ENCODE measurements at places on chromosomes 5 and 9.

DNA sequence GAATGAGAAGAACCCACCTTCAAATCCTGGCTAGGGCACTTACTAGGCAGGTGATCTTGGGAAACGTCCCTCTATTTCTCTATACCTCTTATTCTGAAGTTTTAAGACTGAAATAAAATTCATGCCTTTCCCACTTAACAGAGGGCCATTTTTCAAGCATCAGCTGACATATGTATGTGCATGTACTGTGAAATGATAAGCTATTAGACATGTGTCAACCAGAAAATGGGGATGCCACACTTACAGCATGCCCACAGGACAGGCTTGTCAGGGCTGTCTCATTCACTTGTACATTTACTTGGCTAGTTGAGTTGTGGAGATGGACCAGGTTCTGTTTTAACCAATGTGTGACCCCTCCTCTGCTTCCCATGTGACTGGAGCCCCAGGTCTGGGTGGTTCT lies 78.5 kb downstream of the C9orf152 start:
- no peak for DNase-seq

DNA sequence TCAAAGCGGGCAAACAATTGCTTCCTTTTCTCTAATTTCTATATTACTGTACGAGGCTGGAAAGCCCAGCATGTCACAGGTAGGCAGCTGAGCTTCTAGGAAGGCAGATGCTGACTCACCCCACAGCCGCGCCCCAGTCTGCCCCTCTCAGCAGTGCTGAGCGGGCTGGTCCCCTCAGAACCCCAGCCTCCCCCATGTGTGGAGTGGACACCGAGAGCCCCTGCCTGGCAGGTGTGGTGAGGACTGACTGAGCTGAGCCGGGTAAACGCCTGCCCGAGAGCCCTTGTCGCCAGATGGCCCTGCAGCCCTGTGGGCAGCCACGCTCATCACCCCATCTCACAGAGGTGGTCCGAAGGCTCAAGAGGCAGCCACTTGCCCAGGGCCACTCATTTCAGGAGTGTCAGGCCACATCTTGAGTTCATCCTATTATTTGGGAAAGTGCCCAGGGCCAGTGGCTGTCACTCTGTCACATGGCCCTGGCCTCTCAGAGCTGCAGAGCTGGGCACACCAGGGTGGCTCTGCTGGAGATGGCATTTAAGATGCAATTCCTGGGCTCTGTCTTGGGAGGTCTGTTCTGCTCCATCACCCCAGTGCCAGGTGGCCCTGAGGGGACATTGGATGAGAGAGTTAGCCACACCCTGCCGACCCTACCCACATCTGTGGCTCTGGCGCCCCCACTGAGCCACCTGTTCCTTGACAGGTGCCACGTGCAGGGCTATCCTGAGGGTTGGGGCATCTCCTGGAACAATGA lies 12.4 kb downstream of the CARD19 start:
- DNase-seq, result peak; percentile 53

GRCh38 chr9:124182741-124183140 lies 75.0 kb upstream of the NEK6 start:
- DNase-seq, result no peak

GRCh38 chr5:131279204-131279603 lies 15.4 kb downstream of the CDC42SE2 start:
- DNase-seq, result no peak

DNA sequence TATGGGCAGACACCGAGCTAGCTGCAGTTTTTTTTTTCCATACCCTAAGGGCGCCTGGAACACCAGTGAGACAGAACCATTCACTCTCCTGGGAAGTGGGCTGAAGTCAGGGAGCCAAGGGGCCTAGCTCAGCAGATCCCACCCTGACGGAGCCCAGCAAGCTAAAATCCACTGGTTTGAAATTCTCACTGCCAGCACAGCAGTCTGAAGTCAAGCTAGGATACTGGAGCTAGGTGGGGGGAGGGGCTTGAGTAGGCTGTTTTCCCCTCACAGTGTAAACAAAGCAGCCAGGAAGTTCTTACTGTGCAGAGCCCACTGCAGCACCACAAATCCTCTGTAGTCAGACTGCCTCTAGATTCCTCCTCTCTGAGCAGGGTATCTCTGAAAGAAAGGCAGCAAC lies 151.7 kb upstream of the HCN1 start:
- no peak for DNase-seq

- DNase-seq, result no peak
Observed at GRCh38 chr5:80282054-80282453, 26.2 kb upstream of the SERINC5 start.

DNA sequence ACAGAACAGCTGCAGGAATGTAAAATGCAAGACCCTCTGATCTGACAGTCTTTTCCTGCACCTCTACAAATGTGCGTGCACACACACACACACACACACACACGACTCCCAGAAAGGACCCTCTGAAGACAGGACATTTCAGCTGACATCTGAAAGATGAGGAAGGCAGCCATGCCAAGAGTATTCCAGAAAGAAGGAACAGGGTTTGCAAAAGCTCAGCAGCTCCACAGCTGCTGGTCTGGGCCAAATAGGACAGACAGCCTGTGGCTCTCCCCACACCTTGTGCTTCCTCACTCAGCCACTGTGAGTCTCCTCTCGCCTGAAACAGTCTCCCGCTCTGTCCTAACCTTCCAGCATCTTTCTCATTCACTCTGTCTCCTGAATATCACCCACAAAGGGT lies 189.0 kb downstream of the PALM2AKAP2 start:
- no peak for DNase-seq

- peak; percentile 51 for DNase-seq
Observed at GRCh38 chr9:136791516-136792276, 552 bp downstream of the TMEM141 start.

GRCh38 chr5:73298772-73299630 lies 126.0 kb downstream of the TMEM174 start:
- DNase-seq, result peak; percentile 5

- DNase-seq, result no peak
Observed at GRCh38 chr5:73153513-73153912, 19.5 kb upstream of the TMEM174 start.

DNA sequence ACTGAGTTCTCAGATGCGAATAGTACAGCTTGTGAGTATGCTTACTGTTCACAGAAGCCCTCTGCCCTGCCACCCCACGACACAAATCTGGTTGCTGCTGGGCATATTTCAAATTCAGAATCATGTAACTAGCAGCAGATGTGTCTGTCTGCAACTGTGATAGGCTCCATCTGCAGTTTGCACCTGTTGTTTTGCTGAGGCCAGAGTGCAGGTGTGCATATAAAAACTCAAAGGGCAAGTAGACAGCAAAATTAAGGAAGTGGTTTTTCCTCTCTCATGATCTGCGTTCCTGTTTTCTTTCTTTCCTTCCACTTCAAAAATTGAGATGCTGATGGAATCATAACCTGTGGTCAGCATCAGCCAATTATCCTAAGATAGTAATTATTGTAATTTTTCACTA lies 1000.5 kb downstream of the PTPRD start:
- no peak for DNase-seq

DNA sequence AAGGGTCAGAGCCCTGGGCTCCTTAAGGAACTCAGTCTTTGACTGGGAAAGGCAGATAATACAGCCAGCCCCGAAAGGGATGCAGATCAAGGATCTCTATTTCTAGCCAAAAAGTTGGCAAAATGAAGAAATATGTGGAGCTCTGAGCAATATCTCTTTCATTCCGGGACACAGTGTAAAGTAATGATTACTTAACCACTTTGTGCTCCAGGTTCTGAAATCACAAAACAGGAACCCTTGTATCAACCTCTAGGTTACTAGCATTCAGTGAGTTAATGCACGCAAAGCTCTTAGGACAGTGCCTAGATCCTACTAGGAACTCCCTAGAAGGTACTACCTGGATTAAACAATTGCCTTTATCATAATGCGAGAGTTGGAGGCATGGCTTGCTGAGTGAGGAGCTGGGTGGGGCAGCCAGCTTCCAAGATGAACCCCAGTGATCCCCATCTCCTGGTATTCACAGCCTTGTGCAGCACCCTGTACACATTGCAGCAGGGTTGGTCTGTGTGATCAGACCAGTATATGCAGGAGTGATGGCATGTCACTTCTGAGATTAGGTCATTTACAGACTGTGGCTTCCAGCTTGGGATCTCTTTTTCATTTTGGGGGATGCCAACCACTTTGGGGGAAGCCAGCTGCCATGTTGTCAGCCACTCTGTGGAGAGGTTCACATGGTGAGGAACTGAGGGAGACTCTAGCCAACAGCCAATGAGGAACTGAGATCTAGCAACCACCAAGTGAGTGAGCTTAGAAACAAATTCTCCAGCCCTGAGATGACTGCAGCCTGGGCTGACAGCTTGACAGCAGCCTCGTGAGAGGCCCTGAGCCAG lies 103.1 kb upstream of the SLC44A1 start:
- no peak for DNase-seq

GRCh38 chr5:176817369-176817840 lies 7.0 kb downstream of the UNC5A start:
- DNase-seq, result no peak

DNA sequence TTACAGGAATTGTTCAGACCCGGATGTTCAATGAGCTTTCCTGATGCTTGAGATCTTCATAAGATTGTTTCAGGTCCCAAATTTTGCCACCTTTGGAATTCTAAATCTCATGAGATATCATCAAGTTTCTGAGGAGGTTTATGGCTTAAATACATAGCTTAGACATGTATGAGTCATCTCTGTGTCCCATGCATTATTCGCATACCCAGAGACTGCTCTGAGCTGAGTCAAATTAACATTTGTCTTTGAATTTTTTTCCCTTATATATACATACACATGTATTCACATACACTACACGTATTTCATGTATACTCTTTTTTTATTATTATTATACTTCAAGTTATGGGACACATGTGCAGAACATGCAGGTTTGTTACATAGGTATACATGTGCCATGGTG lies 744.6 kb downstream of the BRINP1 start:
- DNase-seq, result no peak

DNA sequence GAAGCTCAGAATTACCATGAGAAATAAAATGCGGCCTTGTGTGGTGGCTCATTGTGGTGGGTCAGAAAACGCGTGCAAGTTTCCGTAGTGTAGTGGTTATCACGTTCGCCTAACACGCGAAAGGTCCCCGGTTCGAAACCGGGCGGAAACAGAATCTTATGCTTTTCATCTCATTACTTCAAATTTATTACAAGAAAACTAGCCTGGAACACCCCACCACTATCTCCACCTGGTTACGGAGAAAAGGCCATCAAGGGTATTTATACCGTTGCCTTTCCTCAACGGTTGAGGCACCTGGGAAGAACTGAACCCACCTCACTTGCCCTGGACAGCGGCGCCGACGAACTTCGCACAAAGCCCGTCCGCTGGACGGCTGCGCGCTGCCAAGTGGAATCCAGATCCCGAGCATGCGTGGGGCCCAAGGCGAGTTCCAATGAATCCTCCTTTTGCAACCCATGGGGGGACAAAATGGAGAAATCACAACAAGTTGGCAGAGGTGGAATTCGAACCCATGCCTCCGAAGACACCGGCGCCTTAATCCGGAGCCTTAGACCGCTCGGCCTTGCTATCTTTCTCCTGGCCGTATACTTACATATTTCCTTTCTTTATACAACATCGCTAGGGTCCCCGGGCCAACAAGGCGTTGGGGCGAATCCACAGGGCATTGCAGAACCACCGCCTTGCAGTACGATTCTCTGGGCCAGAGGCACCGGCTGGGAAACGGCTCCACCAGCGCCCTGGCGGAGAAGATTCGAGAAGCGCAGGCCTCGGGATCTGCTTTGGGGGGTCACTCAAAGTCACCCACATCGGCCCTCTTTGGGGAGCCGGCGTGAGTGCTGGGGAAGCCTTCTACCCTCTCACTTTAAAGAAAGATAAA lies 16.9 kb downstream of the OR2V2 start:
- DNase-seq, result no peak

- no peak for DNase-seq
Observed at GRCh38 chr5:157677931-157678330, 6.6 kb downstream of the C5orf52 start.

GRCh38 chr9:113989714-113990569 lies 88.2 kb downstream of the AMBP start:
- DNase-seq, result no peak

GRCh38 chr5:56080375-56081052 lies 85.8 kb upstream of the IL6ST start:
- no peak for DNase-seq

DNA sequence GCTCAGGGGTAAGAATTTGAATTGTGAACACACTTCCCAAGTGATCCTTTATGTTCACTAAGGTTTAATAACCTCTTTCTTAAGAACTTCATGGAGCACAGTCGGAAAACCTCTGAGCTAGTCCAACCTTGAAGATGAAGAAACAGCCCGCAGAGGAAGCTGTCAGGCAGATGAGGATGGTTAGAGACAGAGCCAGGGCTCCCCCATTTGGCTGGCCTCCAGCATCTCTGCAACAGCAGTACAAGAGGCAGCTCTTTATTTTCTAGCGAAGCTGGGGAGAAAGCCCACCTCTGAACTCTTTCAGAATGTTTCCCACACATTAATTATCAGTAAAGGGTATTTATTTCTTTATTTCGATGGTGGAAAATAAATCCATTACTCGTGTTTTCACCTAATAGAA lies 350.8 kb downstream of the DMRT2 start:
- no peak for DNase-seq

DNA sequence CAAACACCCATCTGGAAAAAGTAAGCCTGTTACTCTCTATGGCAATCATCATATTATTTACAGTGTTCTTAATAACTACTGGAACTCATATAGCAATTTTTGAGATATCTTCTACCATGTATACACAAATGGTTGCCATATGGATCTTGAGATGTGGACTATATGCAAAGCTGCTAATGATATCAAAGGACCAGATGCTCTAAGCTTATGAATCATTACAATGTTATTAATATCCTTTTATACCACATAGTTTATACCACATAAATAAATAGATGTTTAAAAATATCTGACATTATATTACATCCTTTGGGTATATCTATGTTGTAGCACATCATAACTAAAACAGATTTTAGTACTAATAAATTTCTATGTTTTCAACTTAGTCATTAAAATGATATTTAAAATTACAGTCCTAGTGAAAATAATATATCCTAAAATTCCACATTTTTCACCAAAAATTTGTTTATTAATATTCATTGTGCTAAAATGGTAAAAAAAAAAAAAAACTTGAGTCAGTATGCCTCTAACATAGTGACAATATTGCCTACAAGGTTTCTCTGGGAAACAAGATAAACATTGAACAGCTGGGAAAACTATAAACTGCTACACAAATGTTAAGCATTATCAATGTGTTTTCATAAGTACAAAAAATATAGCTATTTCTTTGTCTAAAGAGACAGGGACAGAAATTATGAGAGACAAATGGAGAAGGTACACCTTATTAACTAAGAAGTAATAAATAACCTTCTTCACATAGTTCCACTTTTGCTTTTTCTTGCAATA lies 85.5 kb downstream of the DTWD2 start:
- DNase-seq, result no peak
